ENCODE measurements at places on chromosomes 4 and X.

DNA sequence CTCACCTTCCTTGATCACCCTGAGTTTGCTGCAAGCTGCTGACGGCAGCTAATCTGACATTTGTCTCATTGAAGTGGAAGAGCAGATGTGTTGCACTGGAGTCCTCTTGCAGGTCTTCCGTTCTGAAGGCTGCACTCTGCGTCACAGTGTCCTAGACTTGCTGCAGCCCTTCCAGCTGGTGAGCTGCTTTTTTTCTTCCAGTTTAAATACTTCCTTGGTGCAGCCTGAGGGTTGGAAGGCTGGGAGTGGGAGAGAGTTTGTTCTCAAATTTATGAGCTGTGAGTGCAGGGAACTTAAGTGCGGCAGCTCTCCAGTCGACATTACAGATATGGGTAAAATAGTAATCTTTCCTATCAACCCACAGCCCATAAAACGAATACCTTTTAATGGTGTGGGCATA is 303.6 kb upstream of the FAT1 start:
- DNase-seq: no peak

DNA sequence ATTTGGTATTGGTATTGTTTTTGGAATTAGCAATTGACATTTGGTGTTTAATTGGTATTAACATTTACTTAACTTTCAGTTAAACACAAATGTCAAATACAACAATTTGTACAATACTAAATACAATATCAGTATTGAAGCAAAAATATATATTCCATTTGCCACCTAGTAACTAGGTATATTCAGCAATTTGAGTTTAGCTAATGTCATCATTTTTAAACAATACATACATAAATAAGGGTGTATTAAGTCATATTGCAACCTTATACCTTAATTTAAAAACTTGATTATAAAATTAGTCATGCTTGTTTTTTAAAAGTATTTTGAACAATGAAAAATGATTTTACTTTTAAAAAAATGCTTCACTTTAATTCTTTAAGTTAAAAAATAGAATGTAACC is 53.3 kb downstream of the FBXO8 start:
- no peak for DNase-seq

DNA sequence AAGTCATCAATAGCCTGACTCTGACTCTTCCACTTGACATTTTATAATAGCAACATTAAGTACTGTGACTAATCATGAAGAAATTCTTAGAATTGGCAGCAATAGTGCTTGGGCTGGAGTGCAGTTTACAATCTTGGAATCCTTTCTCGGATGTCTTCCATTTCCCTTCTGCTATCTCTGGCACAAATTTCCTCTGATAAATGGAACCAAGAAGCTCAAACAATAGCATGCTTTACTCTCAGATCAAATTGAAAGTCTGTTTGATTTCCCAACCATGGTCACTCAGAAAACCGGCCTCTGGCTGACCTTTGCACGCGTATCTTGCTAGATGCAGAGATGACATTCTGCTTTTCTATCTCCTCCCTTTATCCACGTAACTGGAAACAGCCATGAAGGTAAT is 99.0 kb upstream of the SPANXC start:
- DNase-seq: no peak

DNA sequence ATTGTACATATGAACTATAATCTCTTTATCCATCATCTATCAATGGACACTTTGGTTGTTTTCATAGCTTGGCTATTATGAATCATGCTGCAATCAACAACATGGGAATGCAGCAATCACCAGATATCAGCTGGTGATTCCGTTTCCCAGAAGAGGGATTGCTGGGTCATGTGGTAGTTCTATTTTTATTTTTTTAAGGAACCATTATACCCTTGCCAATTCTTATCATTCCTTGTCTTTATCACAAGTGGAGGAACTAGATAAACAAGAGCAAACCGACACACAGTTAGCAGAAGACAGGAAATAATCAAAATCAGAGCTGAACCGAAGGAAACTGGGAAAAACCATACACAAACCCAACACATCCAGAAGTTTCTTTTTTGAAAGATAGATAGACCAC is 14.5 kb upstream of the LNX1 start:
- DNase-seq: no peak

DNA sequence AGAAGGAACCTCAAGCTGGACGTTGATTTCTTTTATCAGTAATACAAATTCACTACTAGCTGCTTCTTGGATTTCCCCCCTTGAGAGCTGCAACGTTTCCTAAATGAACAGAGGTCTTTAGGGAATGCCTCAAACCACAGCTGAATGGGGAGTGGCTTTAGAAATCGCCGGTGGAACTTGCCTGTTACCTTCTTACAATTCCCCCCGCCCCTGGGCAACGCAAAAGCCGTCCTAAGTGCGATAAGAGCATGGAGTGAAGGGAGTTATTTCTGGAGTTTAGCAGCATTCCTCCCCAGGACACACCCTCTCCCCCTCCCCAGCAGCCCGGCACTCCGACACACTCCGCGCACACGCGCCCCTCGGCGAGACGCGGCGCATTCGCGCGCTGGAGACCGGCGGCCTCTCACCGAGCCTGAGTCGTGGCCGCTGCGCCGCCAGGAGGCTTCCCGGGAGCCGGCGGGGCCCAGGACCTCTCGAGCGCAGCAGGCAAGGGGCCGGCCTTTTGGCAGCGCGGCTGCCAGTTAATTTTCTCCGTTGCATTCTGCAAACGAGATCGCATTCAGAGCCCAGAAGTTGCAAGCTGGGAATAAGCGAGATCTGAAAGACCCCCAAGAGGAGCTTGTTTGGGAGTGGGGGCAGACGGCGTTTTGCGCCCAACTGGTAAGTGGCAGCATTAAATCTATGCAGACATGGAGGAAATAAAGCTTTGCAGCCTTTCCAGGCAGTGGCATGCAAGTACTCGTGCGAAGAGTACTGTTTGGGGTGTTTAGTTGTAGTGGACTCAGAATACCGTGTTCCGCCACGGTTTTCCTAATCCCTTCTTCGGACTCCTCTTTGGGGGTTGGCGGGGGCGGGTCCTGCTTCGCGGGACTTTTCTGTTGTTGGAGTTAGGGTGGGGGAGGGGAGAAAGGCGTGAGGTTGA is 134.7 kb downstream of the PALLD start:
- no peak for DNase-seq

DNA sequence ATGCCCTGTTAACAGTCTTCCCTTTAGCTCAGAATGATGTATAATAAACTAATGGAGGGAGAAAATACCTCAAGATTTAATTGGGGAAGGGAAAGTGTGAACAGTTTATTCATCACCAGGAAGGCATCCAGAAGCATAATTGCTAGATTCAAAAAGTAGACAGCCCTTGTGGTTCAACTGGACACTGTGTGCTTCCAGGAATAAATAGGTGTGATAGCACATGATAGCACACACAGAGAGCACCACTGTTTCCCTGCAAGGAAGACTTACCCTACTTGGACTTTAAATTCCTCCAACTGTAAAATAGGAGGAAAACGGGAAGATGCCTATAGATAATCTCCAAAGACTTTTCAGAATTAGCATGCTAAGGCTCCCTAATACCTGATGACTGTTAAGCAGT is 27.8 kb downstream of the SLC39A8 start:
- no peak for DNase-seq

GRCh38 chr4:141028024-141028529 is 105.2 kb downstream of the RNF150 start:
- no peak for DNase-seq

GRCh38 chr4:117640836-117641235 is 393.4 kb upstream of the NDST3 start:
- DNase-seq: no peak

DNA sequence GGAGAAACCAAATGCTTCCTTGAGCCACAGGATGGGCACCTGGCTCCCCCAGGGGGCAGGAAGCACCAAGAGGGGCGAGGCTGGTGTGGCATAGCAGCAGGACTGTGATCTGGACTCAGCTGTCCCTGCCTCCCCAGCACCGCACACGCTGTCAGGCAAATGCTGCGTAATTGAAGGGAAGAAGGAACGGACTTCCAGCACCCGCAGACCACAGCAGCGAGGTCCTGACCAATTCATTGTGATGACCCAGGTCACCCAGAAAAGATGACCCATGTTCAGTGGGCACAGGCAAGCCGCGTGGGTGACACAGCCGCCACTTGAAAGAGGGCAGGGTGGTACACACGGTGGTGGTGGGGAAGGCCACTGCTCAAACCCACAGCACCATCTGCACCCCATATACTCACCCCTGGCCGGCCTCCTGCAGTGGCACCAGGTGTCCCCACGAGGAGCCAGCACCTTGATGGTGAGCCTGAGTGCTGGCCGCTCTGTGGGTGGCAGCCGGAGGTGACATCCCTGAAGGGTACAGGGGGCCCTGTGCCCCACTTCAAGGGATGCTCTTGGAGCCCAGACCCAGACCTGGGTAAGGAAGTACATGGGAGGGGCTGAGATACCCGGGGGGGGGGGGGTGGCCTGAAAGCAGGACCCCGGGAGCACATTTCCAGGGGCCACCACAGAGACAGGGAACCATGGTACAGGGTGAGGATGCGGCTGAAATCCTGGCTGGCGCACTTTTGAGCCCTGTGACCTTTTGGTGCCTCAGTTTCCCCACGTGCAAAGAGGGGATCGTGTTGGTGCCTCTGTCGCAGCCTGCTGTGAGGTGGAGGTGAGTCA is 11.5 kb downstream of the NAT8L start:
- no peak for DNase-seq

DNA sequence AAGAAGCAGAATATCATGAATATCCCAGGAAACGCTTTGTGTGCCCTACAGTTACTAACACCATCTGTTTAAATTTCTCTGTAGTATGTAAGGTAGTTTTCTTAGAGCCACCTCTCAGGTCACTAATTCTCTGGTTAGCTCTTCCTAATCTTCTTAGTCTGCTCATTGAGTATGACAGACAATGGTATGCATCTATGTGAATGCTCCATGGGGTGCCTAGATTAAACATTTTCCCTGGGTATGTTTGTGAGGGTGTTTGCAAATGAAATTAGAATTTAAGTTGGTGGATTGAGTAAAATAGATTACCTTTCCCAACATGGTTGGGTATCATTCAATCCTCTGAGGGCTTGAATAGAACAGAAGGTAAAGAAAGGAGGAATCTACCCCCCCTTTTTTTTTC is 233.0 kb downstream of the PCDH18 start:
- no peak for DNase-seq

GRCh38 chr4:69781458-69782418 is 21.3 kb upstream of the SULT1B1 start:
- no peak for DNase-seq

- no peak for DNase-seq
Measured at GRCh38 chr4:107951551-107951950, 20.2 kb downstream of the CYP2U1 start.

DNA sequence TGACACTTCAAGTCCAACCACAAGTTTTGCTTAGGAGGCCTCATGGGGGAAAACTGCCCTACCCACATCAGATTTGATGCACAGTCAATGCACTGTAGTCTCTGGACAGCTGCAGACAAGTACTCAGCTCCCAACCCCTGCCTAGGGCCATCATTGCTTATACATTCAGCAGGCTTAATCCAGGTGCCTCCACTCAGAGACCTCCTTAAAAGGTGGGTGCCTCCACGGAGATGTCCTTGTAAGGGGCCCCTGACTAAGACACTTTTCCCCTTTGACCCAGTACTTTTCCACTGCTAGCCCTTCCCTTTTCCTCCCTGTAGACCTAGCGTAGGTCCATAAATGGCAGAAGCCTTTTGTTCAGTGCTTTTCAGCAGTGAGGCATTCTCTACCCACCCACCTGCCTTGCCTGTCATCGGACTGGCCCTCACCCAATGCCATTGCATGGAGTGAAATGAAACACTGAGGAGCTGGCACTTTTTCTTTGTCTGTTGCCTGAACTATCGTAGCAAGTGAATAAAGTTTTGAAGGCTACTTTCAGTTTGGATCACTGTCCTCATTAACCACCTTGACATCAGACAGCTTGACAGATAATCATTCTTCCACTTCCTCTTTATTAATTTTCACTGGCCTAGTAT is 23.8 kb upstream of the PLK4 start:
- no peak for DNase-seq

DNA sequence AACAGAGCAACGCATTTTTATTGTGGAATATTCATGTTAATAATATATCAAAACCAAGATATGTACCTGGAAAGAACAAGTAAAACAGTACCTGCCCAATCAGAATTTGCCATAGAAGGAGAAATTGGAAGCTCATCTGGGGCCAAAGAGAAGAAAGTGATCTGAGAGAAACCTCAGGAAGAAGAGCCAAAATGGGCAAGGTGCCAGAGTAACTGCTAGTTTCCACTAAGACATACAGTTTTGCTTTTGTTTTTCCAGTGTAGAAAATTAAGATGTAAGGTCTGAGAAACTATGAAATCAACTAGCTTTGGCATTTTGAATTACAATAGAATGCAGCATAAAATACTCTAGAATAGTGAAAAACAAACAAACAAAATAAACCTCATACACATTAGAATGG is 2201.2 kb downstream of the ARAP2 start:
- DNase-seq: no peak

DNA sequence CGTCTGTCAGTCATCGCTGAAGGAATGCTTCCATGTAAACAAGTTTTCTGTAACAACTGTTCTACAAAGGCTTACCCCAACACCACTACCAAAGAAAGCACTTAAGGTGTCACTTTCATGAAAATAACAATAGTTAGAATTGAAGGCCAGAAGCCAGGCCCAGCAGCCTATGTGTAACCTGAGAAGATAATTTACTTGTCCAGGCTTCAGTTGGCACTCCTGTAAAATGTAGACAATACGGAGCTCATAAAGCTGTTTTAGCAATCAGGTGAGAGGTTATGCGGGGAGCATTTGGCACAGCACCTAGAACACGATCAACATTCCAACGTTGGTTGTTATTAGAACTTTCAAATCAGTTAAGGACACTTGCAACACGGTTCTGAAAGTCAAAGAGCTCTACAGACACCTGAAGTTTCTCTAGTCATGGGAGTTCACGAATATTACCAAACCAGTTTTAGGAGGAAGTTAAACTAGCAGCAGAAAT is 15.7 kb downstream of the ADGRA3 start:
- DNase-seq: no peak

- no peak for DNase-seq
Measured at GRCh38 chr4:145912376-145912775, 26.2 kb downstream of the ZNF827 start.

DNA sequence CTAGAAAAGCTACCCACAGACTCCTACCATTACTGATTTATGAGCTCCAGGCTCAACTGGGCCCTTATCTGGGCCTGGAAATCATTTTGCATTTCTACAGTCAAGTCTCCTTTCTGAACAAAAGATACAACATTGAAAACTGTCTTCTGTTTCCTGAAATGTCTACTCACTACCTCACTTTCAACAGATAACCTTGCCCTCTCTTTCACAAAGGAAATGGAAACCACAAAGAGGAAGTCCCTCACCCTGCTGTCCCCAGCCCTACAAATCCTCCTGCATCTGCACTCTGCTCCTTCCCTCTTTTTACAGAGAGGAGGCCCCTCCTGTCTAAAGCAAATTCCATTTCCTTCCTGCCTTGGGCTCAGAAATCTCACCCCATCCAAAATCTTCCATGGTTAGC is 24.8 kb upstream of the CYBB start:
- no peak for DNase-seq

GRCh38 chrX:47143894-47144625 is 442 bp downstream of the NDUFB11 start:
- peak; percentile 65 for DNase-seq

DNA sequence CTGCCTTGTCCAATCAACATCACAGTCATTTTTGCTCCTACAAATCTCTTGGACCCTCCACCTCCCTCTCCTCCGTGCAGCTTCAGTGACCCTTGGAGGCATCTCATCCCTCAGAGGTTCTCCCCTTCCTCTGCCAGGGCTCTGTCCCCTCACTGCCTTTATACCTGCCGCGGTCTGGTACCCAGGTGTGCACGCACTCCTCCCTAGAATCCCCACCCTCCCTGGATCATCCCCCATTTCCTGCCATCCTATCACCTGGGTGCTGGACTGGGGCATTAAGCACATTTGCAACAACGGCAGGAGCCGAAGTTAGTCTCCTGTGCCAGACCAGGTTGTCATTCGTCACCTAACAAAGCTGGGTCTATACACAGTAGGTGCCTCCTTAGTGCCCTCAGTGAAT is 10.1 kb downstream of the TMEM271 start:
- DNase-seq: no peak

Measured in CD4-positive, alpha-beta T cell treated with Interleukin-17A for 4 hours (primary cell).